ENCODE measurements at places on chromosomes 12 and 14. TPM values are rescaled to one million over a fixed set of nuclear protein-coding genes. Genes with fewer than 3 reads are reported as not detected.

The RNASE7 gene
- total RNA-seq: not detected

The DAO gene
- total RNA-seq: not detected

The CIROP gene
- not detected for total RNA-seq

The BDKRB2 gene
- total RNA-seq: 0.32 TPM

The LALBA gene
- total RNA-seq: not detected

The ASIC1 gene
- 8.8 TPM for total RNA-seq

The HSPA2 gene
- total RNA-seq: 4.9 TPM

The AMN gene
- total RNA-seq: 0.90 TPM

The HELB gene
- total RNA-seq: 1.1 TPM

The USP44 gene
- not detected for total RNA-seq

The B3GNT4 gene
- total RNA-seq: 2.5 TPM

The VDR gene
- total RNA-seq: 5.4 TPM

The POU6F1 gene
- 1.5 TPM for total RNA-seq

The OTOGL gene
- total RNA-seq: 0.81 TPM

The TMCC3 gene
- total RNA-seq: 0.36 TPM

The TSPAN8 gene
- 6.0 TPM for total RNA-seq

The LRRIQ1 gene
- total RNA-seq: not detected

The FKBP4 gene
- total RNA-seq: 29.6 TPM

The TGM1 gene
- total RNA-seq: 0.16 TPM

The OTUB2 gene
- total RNA-seq: 1.5 TPM

The ACSM4 gene
- total RNA-seq: not detected

The C12orf42 gene
- total RNA-seq: not detected

The RIMBP2 gene
- total RNA-seq: not detected

The NKX2-1 gene
- not detected for total RNA-seq

The GYS2 gene
- total RNA-seq: not detected

The ATP23 gene
- total RNA-seq: 7.9 TPM

The LMNTD1 gene
- not detected for total RNA-seq

The BMAL2 gene
- total RNA-seq: 1.8 TPM

The PTPRR gene
- total RNA-seq: not detected

The MGP gene
- 259 TPM for total RNA-seq

The KSR2 gene
- not detected for total RNA-seq

The GALNT9 gene
- 2.2 TPM for total RNA-seq

The LRCOL1 gene
- not detected for total RNA-seq

The PLEKHG7 gene
- total RNA-seq: not detected

The PIK3C2G gene
- total RNA-seq: not detected

The SLCO1B3 gene
- not detected for total RNA-seq

The KRT85 gene
- total RNA-seq: not detected

The FAM216A gene
- 14.3 TPM for total RNA-seq

The PRR13 gene
- total RNA-seq: 70.8 TPM

The ACRBP gene
- not detected for total RNA-seq

The OAS2 gene
- total RNA-seq: 4.0 TPM

The GPRC5D gene
- not detected for total RNA-seq

The STYK1 gene
- not detected for total RNA-seq

The SLC24A4 gene
- total RNA-seq: not detected

The HOXC6 gene
- not detected for total RNA-seq

The SLC6A13 gene
- not detected for total RNA-seq

The RHEBL1 gene
- not detected for total RNA-seq

The E2F7 gene
- total RNA-seq: 2.3 TPM

The AQP2 gene
- total RNA-seq: not detected

The HOXC12 gene
- total RNA-seq: not detected

The CMA1 gene
- total RNA-seq: not detected

The GPD1 gene
- not detected for total RNA-seq

The PPM1H gene
- 1.1 TPM for total RNA-seq

The TMEM121 gene
- total RNA-seq: 9.4 TPM

The DBX2 gene
- total RNA-seq: not detected

The RPGRIP1 gene
- not detected for total RNA-seq

The LTBP2 gene
- 27.1 TPM for total RNA-seq

The PTGER2 gene
- 1.6 TPM for total RNA-seq
